Cortex of kidney (tissue), 1 donor: ENCODE measurements at places on chromosomes 13 and 19.

DNA sequence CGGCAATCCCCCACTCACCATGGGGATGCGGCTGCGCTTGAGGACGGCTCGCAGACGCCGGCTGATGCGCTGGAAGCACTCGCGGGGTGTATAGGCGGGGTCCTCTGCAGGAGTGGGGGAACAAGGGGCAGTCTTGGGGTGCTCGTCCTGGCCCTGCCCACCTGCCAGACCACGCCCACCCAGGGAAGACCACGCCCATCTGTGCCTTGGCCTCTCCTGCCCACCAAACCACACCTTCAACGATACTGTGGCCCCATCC, 6.7 kb downstream of the RNU6-9 start:
- no peak for DNase-seq

- DNase-seq, result no peak
Measured at GRCh38 chr13:75341028-75341427, 140.9 kb downstream of the TBC1D4 start.

- DNase-seq, result no peak
Measured at GRCh38 chr13:85896516-85897450, 97.6 kb upstream of the SLITRK6 start.

- no peak for DNase-seq
Measured at GRCh38 chr13:64088491-64088890, 2672.8 kb upstream of the PCDH20 start.

- DNase-seq, result no peak
Measured at GRCh38 chr13:41383386-41383785, 72.3 kb downstream of the NAA16 start.

GRCh38 chr13:36090592-36090991, 40.6 kb downstream of the DCLK1 start:
- no peak for DNase-seq

GRCh38 chr13:31477961-31478360, 261.4 kb upstream of the RXFP2 start:
- DNase-seq, result no peak

DNA sequence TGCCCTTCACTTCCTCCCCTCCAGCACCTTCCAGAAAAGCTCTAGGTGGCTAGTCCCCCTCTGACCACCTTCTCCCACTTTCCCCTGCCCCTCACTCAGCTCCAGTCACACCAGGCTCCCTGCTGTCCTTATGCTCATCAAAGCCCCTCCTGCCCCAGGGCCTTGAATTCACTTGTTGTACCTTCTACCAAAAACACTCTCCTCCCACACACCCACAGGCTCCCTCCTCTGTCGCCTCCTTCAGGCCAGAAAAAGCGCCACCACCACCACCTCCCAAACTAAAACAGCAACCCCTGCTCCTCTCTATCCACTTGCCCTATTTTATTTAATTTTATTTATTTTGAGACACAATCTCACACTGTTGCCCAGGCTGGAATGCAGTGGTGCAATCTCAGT, 4.8 kb upstream of the CEACAM16 start:
- no peak for DNase-seq

DNA sequence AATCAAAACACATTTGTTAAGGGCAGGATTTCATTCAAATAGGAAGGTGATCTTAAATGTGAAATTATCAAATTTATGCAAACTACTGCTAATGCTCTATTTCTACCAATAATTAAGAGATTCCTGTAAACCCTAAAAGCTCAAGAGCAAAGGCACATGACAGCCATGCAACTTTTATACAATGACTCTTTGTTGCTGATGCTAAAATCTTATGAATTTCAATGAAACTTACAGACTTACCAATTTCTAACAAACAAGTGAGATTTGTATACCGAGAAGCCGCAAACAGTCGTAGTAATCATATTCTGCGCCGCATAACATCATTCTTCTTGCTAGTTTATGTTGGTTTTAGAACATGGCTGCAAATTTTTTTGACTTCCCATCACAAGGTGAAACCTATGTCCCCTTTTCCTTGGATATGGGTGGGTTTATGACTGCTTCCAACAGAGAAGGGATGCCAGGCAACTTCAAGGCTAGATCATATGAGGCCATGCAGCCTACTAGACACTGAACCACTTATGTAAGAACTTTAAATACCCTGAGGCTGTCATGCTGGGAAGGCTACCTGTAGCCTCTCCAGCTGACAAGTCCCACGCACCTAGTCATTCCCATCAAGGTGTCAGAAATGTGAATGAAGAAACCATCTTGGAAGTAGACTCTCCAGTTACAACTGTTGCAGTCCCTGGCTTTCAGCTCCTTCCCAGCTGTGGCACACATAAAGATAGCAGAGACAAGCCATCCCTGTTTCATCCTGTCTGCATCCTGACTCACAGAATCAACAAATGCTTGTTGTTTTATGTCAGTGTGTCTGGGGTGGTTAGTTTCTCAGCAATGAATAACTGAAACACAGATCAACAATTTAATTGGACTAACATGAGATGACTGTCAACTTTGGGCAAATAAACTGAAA, 42.0 kb downstream of the LNX2 start:
- no peak for DNase-seq

DNA sequence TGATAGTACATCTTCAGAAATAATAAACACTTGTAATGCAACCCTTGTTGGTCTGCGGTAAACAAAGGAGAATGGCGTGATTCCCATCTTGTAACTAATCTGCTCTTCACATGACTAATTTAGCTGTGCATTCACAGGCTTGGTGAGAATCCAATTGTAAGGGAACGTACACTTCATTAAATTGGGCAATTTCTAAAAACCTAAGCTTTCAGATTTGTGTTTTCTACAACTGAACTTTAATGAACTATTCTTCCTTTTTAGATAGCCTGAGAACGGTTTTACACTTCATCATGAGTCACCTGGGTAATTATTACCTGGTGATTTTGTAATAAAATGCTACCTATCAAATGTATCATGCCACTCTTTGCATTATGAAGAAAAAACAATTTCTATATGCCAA, 306.9 kb downstream of the KLF5 start:
- DNase-seq, result no peak

- DNase-seq, result no peak
Measured at GRCh38 chr13:91758724-91759123, 360.3 kb downstream of the GPC5 start.

GRCh38 chr19:855142-855541, 3.0 kb downstream of the ELANE start:
- DNase-seq, result no peak

GRCh38 chr13:28624707-28625432, 34.1 kb upstream of the POMP start:
- no peak for DNase-seq

- DNase-seq, result no peak
Measured at GRCh38 chr13:70612881-70613280, 504.6 kb upstream of the KLHL1 start.

- no peak for DNase-seq
Measured at GRCh38 chr13:97435323-97435722, 1.4 kb downstream of the RAP2A start.

DNA sequence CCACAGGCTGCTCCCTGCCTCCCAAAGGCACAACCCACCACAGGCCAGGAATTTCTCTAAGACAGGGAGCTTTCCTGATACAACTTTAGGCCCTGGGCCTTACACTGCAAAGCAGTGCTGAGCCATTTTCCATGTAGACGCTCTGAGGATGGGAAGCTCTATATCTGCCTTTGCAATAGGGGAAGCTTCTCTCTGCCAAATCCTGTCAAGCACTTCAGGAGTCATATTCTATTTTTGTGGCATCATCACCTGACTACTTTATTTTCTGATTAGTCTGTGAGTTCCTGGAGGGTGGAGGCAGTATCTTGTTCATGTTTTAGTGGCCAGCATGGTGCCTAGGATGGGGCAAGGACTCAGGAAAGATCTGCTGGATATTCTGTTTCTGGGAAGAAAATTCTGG, 382.0 kb downstream of the ZNF536 start:
- DNase-seq, result no peak

DNA sequence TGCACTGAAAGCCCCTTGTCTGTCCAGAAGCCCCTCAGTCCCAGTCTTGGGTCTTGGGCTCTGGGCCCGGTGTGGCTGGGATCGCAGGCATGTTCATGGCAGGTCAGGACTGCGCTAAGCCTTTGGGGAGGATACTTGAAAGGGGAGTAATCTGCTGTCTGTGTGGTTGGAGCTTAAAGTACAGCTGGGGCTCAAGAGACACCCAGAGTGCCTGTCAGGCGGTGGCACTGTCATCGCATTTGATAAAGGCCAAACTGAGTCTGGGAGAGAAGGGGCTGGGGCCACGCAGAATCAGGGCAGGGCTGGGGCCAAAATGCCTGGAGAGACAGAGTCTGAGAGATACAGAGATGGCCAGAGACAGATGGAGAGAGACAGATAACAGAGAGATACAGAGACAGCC, 4.2 kb upstream of the CILP2 start:
- DNase-seq, result no peak

DNA sequence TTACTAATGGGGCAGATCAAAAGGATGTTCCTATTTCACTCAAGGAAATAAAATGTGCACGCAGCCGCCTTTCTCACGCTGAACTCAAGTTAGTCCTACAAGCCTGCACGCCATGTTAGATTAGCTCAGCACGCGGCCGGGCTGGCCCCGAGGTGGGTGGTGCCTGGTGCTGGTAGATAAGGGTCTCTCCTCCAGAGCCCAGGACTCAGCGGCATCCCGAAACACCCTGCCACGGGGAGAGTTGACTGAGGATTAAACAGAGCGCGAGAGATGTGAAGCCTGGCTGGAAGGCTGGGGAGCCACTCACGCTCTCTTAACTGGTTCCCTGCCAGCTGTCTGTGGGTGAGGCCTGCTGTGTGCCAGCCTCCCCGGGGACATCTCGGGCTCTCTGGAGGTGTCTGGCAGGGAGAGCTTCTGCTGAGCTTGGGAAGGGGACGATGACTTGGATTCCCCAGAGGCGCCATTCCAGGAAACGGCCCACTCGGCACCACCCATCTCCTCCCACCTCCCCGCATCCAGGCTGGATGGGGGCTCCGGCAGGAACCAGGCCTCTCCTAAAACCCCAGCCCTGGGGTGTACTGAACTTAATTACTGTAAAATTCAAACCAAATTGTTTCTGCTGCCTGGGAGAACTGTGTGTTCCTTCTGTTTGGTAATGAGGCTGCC, 122.2 kb downstream of the KDM4B start:
- DNase-seq, result no peak

- no peak for DNase-seq
Measured at GRCh38 chr13:50467156-50468110, 376.1 kb downstream of the DLEU7 start.

GRCh38 chr19:4732680-4733114, 9.1 kb upstream of the DPP9 start:
- no peak for DNase-seq

- DNase-seq, result no peak
Measured at GRCh38 chr13:21694831-21695230, 24.0 kb downstream of the FGF9 start.

DNA sequence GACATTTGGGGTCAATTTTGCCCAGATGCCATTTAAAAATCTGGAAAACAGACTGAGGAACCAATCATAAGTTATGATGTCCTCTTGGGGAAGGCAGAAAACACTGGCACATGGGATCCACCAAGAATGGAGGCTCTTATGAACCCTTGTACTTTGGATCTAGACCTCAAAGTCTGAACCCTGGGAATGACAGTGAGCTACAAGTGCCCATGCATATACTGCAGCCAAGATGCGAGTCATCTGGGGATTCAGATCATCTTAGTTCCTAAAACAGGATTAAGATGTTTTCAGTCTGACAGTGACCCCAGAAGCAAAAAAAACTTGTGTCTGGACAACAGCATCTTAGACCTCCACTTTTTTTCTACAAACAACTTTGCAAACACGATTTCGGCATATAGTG, 100.2 kb upstream of the SIAH3 start:
- no peak for DNase-seq

DNA sequence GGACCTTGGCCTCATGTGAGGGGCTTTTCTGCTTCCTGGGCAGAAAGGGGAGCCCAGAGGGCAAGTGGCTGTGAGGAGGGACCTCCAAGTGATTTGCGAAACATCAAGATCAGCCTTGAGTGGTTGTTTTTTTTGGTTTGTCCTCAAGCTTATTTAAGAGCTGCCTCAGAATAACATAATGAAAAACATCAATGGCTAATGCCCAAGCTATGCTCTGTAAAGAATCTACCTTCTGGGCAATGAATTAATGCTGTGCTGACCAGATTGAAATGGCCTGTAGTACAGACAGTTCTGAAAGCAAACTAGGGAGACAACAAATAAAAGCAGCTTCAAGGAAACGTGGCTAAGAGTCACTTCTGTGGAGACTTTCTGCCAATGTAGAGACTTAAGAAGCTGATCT, 8.3 kb downstream of the TMEM255B start:
- no peak for DNase-seq

DNA sequence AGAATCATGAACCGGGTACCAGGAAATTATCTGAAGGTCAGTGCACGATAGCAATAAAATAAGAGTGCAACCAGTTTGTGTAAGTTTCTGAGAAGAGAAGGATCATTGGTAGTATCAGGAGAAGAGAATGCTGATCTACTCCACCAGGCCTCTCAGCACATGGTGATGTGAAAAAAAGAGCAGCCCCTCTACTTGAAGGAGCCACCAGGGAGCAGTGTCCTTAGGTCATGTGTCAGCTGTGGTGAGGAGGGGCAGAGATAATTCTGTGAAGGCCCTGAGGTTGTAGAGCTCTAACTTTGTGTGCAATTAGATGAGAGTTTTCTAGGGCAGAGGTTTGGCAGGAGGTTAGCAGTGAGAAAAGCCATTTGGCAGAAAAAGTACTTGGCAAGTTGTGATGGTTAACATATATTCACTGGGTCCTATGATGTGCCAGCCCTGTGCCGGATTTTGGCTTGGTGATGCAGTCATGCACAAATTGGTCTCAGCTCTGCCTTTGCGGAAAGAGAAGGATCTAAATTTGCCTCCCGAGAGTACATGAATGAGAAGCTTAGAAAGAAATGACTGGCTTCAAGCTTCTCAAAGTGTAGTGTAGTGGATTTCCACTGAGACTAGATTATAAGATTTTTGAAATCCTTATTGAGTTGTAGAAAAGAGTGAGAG, 19.2 kb upstream of the ZC3H13 start:
- no peak for DNase-seq

- no peak for DNase-seq
Measured at GRCh38 chr13:86741762-86742285, 929.3 kb upstream of the SLITRK5 start.

DNA sequence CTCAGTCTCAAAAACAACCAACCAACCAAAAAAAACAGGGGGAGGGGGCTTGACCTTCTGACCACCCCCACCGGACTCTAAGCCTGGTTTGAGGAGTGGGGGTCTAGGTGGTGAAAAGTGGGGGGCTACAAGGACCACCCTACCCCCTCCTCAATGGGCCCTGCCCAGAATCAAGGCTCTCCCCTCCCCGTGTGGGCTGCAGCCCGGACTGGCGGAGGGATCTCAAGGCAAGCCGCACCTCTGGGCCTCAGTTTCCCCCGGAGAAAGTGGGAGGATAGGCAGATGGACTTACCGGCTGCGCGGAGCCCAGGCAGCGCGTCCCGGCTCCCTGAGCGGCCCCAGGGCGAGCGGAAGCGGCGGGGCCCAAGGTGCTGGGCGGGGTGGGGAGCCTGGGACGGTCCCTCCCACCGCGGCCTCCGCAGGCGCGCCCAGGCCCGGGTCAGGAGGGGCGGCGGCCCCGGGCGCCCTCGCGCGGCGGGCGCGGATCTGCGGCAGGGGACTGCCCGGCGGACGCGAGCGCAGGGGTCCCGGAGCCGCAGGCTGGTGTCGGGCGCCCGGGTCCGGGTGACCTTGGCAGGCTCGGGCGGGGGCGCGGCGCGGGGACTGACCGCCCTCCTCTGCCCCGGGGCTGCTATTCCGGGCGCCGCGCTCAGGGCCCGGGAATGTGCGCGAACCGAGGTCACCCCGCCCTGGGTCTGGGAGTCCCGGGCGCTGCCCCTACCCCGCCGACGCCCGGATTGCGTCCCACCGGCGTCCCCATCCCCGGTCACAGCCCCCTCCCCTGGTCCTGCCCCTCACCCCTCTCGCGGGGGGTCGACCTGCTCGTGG, at the start of gene ADAMTSL5:
ADAMTSL5 (minus strand) TSS at position 349 of the 828 bp plus-strand sequence. CDS start 2,076 bp downstream, outside the sequence.
- no peak for DNase-seq
